Right cardiac atrium (tissue), 5 donors: ENCODE measurements at places on chromosomes 6 and 20. TPM values are rescaled to one million over a fixed set of nuclear protein-coding genes. Genes with fewer than 3 reads are reported as not detected.

The GLP1R gene
- total RNA-seq = 3.3 TPM

- peak; percentile 63 for DNase-seq
Measured at GRCh38 chr6:8983202-8983688, 547.9 kb upstream of the SLC35B3 start.

The FAXC gene
- total RNA-seq = 0.06 TPM

GRCh38 chr6:40160826-40161225 is 226.6 kb upstream of the MOCS1 start:
- no peak for DNase-seq

The TGIF2 gene
- 10.2 TPM for total RNA-seq

The ERVFRD-1 gene
- total RNA-seq = not detected

- DNase-seq = no peak
Measured at GRCh38 chr6:82954937-82955577, 110.6 kb downstream of the UBE3D start.

The SNHG17 gene
- total RNA-seq = 8.1 TPM
